Ammon's horn (tissue), 1 donor: ENCODE measurements at places on chromosomes 2 and 18.
A peak's percentile ranks its signal among the peaks of the same experiment; 100 is the strongest.

GRCh38 chr2:173240083-173240482, 114.6 kb upstream of the CDCA7 start:
- no peak for DNase-seq

DNA sequence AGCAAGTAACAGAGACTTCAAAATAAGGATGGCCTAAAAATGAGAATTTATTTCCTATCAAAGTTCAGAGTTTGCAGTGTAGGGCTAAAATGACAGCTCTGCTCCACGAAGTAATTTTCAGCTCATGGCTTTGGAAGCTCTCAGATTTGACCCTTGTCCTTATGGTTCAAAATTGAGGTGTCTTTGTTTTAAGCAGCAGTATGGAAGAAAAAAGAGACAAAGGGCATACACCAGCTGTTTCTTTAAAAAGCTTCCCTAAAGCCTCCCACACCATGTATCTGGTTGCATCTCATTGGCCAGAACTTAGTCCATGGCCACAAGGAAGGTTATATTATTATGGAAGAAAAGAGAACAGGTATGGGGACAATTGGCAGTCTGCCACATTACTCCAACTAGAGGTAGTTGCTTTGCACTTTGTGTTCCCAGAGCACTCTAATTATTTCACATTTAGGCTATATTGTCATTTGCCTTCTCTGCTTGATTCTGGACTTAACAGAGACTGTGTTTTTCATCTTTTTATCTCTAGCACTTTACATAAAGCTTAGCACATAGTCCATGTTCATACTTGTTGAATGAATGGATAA, 180.4 kb downstream of the MCFD2 start:
- no peak for DNase-seq

DNA sequence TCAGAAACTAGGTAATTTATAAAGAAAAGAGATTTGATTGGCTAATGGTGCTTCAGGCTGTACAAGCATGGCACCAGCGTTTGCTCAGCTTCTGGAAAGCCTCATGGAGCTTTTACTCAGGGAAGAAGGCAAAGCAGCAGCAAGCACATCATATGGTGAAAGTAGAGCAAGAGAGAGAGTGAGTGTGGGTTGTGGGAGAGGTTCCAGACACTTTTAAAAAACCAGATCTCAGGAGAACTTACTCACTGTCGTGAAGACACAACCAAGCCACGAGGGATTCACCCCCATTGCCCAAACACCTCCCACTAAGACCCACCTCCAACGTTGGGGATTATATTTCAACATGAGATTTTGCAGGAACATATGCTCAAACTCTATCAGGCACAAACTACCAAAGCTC, 554.6 kb upstream of the TNP1 start:
- DNase-seq, result no peak

DNA sequence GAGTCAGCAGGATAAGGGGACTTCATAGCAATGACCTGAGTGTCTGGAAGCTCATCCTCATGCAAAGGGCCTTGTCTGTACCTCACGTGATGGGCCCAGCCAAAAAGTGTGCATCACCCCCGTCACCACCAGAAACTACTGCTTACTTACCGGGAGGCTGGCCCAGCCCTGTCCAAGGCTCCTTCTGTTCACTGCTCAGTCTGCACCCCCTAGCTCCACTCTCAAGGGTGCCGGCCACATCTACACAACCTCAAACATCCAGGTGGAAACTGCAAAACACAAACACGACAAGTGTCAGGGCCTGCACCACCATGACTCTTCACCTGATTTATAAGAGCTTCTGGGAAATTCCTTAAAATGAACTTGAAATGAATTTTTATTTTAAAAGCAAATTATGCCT, 55.1 kb downstream of the ADD2 start:
- DNase-seq, result no peak

- DNase-seq, result peak; percentile 36
Observed at GRCh38 chr2:225740086-225740485, 340.6 kb downstream of the NYAP2 start.

DNA sequence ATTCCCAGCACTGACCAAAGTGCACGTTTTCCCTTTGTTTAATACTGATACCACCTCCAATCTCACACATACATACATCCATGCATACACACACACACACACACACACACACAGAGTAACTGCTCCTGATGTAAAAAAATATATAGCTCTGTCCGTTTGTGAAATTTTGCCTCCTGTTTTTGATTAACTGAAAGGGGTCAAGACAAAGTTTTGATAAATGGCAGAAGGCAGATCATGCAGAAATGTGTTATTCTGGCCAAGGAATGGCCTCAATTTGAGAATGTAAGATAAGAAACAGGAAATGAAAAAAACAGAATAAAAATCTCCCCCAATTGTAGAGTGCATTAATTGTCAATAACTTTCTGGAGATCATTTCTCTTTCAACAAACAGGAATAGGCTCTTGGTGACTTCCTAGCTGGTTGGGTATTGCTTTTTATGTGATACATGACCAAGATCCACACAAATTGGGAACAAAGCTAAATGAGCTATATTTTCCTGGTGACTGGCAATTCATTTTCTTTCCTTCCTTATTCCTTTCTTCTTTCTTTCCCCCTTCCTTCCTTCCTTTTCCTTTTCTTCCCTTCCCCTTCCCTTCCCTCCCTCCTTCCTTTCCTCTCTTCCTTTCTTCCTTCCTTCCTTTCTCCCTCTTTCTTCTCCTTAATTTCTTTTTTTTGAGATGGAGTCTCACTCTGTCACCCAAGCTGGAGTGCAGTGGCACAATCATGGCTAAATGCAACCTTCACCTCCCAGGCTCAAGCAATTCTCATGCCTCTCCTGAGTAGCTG, 88.9 kb upstream of the PMAIP1 start:
- DNase-seq, result no peak

DNA sequence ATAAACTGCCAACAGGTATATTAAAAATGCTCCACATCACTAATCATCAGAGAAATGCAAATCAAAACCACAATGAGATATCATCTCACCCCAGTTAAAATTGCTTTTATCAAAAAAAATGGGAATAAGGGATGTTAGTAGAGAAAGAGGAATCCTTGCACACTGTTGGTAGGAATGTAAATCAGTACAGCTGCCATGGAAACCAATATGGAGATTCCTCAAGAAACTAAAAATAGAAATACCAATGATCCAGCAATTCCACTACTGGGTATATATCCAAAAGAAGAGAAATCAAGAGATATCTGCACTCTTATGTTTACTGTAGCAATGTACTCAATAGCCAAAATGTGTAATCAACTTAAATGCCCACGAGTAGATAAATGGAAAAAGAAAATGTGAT, 40.6 kb downstream of the ZRANB3 start:
- no peak for DNase-seq

DNA sequence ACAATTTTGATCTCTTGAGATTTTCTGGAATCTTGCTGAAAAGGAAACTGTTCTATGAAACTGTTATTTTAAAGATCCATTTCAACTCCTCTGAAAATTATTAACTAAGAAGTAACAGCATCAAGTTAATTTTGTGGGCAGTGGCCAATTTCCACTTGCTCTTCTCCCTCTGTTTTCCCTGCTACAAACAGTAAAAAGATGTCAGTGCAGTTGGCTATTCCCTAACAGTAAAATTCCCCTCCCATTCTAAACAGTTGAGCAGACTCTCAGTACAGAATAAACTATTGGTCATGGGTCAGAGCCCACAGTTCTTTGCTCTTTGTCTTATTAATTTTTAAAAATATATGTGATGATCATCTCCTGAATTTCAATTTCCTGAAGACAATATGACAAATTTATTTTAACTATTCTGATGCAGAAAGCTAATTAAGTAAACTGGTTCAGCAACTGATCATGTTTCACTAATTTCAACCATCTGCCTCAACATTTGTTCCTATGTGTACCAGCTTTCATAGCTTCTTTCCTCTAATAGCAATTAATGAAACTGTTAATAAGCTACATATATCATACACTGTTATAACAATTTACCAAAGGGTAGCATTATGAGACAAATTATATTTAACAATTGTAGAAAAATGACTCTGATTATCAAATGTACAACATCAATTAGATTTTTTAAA, 41.1 kb upstream of the GALNT5 start:
- peak; percentile 10 for DNase-seq

GRCh38 chr2:15944325-15945017, 4.1 kb downstream of the MYCN start:
- DNase-seq, result no peak

DNA sequence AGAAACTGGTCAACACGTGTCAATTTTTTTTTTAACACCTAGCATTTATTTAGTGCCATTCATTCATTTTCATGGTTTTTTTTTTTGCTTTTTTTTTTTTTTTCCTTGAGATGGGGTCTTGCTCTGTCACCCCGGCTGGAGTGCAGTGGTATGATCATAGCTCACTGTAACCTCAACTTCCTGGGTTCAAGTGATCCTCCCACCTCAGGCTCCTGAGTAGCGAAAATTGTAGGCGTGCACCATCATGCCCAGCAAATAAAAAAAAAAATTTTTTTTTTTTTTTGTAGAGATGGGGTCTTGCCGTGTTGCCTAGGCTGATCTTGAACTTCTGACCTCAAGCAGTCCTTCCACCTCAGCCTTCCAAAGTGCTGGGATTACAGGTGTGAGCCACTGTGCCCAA, 21.1 kb downstream of the USP14 start:
- DNase-seq, result no peak

DNA sequence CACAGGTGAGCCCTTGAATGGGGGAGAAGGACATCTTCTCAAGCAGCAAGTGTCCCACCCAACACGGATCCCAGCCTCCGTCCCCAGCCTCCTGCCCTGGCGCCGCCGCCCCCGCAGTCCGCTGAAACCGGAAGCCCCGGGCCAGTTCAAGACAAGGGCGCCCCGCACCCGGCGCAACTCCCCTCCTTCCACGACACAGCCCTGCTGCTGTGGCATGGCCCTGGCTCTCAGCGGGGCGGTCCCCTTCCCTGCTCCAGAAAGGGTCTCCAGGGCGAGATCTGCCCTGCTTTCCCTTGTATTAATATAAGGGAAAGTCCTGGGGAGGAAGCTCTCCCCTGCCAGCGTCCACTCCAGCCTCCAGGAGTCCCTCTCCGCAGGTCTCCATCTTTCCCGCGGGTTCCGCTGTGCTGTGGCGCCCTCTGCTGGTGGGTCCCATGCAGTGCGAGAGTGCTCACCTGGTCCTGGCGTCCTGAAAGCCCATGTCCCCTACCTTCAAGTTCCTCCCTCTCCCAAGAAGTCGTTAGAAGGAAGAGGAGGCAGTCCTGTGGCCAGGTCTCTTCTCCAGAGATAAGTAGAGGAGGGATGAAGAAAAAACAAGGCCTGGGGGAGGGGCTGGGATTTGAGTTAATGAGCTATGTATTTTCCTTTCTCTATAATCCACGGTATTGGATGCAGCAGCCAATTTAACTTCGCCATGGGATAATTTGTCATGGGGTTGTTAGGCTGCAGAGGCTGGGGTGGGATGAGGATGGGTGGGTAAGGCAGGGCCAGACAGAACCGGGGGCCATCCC, 176.0 kb downstream of the SMAD2 start:
- DNase-seq, result no peak

- no peak for DNase-seq
Observed at GRCh38 chr18:44638034-44638540, 42.6 kb upstream of the SETBP1 start.

- peak; percentile 82 for DNase-seq
Observed at GRCh38 chr2:7044253-7045250, 127.3 kb downstream of the RNF144A start.

GRCh38 chr2:239876271-239876947, 148.7 kb downstream of the NDUFA10 start:
- DNase-seq, result no peak

GRCh38 chr2:157303612-157304011, 22.0 kb downstream of the ERMN start:
- no peak for DNase-seq

DNA sequence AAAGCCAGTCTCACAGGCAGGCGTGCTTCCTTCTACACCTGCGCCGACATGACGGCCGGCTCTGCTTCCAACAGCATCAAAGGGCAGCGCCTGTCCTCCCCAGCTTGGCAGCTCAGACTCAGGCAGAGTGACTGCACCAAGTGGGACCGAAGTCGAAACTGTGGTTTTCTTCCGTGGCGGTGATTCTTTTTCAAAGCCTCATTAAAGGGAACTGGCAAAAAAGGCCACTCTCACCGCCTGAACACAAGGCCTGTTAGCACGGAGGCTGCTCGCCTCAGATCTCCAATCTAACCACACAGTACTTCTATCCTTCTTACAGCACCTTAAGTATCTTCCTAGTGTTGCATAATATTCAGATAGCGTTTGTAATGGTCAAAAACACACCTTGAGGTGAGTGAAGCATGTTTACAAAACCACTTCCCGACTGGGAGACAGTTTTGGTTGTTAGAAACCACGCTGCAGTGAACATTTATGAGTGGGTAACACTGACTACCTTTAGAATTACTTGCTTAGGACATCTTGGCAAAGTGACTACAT, 236.4 kb downstream of the HDAC4 start:
- no peak for DNase-seq

DNA sequence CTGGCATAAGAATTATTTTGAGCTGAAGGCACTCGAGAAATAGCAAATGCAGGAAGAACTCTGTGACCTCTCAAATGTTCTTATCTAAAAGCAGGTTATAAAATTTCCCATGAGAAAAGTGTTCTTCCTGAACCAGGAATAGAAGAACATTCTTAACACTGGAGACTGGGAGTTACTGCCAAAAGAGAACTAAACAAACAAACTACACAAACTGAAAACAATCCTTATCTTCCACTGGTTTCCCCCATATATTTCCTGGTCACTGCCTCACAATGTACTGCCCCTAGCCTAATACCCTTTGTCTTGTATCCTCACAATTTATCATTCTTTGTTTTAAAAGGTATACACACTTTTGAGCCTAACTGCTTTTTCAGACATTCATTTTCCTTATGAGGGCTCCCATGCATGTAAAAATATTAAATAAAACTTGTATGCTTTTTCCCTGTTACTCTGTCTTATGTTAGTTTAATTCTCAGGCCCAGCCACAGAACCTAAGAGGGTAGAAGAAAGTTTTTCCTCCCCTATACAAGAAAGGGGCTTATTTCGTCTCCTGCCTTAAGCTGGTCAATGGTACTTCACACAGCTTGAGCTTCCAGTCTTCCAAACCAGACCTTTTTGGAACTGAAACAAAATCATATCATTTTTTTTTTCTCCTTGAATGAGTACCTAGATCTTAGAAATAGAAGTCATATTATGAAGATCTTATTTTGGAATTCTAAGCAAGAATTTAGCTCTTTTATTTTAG, 110.6 kb downstream of the MSTN start:
- DNase-seq, result no peak
